ENCODE measurements at places on chromosomes 1 and 21.
A peak's percentile ranks its signal among the peaks of the same experiment; 100 is the strongest.

- no peak for DNase-seq
These were observed 11.4 kb downstream of the FASLG start for GRCh38 chr1:172670316-172670715.

DNA sequence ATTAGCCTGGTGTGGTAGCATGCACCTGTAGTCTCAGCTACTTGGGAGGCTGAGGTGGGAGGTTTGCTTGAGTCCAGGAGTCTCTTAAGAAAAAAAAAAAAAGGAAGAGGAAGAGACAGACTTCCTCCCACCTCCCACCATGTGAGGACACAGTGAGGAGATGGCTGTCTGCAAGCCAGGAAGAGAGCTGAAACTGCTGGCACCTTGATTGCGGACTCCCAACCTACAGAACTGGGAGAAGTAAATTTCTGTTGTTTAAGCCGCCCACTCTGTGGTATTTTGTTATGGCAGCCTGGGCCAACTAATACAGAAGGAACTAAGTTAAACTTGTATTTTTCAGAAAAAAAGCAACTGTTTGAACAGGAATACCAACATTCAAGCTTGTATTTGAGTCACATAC, 21.7 kb downstream of the DOP1B start:
- DNase-seq: no peak

DNA sequence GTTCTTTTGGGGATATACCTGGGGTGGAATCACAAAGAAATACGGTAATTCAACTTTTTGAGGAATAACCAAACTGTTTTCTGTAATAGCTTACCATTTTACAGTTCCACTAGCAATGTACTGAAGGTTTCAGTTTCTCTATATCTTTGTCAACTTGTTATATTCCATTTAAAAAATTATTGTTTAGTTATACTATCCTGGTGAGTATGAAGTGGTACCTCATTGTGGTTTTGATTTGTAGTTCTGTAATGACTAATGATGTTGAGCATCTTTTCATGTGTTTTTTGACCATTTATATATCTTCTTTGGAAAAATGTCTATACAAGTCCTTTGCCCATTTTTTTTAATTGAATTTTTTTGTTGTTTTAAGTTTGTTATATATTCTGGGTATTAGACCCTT, 39.4 kb downstream of the MAST2 start:
- no peak for DNase-seq

GRCh38 chr1:153220606-153221303, 3.4 kb downstream of the PRR9 start:
- no peak for DNase-seq

DNA sequence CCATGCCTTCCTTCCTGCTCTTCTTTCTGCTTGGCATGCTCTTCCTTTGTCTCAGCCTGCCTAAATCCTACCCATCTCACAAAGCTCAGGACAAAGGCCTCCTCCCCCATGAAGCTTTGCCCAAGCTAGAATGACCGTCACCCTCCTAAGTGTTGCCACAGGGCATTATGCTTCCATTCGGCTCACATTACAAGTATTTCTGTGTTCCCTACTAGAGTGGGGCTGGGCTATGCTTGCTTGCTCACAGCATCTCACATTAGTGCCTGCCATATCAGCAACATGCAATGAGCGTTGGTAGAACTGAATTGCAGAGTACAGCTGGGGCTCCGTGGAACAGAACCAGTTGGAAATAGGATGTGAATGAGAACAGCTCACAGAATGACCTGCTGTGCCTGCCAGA, 82.8 kb downstream of the CD58 start:
- DNase-seq: no peak

GRCh38 chr21:37742532-37742931, 173.7 kb downstream of the KCNJ6 start:
- no peak for DNase-seq

GRCh38 chr1:150178548-150178947, 28.8 kb downstream of the PLEKHO1 start:
- DNase-seq: no peak

DNA sequence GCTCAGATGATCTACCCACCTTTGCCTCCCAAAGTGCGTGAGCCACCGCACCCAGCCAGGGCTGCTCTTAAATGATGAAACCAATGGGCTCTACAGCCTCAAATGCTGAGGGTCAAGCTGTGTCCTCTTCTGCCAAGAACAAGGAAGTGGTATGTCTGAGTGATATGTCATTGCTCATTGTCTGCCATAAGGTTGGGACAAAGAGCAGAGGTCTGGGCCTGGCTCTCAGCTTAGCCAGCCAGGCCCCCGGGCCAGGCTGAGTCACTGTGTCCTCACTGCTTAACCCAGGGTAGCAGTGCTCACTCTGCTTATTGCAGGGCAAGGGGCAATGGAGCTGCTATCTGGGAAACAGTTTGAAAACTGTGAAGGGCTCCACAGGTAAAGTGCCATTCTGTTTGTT, 8.3 kb upstream of the ETS2 start:
- DNase-seq: no peak

DNA sequence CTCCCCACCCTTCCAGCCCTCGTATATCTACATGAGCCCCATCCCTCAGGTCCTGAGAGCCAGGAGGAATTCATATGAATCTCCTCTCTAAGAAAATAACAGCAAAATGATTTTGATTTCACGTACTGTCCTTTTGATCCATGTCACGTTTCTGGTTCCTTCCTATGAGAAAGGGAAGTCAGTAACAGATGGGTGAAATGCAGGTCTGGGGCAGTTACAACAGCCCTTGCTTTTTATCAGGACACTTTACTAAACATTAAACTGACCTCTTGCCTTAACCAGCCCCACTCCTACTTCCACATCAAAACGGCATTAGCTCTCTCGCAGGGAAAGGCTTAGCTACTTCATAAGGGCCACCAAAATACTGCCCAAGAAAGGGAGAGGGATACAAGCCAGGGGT, 59.0 kb downstream of the SPATA46 start:
- DNase-seq: no peak

- no peak for DNase-seq
These were observed 4.9 kb downstream of the PTPN7 start for GRCh38 chr1:202155478-202156021.

DNA sequence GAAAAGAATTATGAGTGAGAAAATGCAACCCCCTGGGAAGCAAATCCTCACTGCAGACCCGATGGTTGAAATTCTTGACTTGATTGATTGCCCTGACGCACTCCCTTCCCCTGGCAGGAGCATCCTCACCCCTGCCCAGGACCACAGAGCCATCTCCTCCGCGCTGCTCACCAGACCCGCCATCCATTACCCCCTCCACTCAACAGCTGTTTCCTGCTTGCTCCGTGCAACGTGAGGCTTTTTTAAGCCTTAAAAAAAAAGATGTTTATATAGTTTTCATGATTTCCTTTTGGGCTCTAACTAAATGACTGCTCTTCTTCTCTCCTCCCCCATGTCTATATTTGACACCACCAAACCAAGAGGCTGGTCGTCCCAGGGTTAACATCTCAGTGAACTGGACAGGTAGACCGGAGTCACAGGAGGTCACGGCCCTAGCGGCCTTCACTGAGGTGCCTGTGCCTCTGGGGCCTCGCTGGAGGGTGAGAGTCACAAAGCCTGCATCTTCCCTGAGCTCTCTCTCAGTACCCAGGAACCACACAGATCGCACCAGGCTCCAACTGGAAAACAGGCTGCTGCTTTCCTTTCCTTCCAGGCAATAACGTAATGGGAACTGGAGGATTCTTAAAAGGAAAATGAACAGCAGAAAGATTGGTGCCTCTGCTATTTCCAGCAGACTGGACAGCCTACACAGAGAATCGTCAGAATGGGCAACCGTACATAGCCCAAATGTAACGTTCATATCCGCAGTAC, 49.8 kb downstream of the ZBTB18 start:
- DNase-seq: no peak

GRCh38 chr21:29261555-29262540, 36.9 kb upstream of the BACH1 start:
- no peak for DNase-seq

DNA sequence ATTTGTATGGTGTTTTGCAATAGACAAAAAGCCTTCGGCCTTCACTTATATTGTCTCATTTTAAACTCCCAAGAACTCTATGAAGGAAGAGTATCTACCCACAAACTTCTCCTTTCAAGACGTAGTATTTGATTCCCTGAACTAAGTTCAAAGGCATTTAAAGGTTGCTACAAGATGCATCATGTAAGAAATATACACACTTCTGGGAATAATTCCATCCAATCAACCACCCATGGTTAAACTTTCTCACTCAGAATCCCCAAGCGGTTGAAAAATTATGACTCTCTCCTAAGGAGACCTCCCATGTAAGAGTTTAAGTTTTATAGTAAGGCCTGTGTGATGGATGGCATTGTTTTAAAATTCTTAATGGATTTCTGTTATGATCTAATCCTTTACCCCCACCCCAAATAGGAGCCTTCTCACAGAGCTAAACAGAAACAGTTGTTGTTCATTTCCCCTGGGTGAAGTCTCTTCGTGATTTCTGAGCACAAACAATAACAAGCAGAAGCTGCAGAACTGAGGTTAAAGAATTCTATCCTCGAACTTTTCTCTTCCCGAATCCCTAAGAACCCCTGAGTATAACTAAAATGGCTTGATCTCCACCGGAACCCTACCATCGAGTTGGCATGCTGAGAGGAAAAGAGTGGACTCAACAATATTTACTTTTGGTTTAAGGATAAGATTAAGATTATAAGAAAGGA, 185.0 kb downstream of the TGFBR3 start:
- DNase-seq: no peak

- no peak for DNase-seq
These were observed 364.5 kb upstream of the CAMK1G start for GRCh38 chr1:209218981-209219380.

DNA sequence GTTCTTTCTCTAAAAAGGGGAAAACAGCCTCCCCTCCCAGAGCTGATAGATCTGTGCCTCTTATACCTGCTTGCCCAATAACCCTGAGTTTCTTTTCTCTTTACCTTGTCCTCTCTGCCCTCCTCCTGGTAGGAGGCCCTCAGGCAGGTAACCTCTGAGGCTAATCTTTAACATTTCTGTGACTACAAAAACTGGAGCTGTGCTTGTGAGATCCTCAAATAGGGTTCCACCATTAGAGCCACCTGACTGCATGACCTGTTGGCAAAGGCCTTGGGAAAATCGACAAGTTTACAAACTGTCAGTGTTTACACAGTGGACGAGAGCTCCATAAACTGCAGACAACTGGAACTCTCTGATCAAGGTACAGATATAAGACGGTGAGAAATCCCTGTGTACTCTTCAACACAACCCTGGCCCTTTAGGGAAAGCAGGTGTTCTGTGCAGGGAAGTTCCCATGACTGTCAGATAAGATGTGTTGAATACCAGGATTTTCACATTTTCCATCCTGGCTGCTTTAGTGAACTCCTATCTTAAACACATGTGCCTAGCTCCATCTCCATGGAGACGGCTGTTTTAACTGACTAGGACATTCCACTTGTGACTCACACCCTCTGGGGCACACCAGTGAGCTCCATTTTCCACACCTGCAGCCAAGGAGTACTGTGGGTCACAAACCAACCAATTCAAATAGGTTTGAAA, 38.3 kb downstream of the ECE1 start:
- no peak for DNase-seq

- DNase-seq: no peak
These were observed 1.7 kb upstream of the JUN start for GRCh38 chr1:58785442-58786058.

GRCh38 chr1:2534687-2535441, 4.8 kb upstream of the HES5 start:
- DNase-seq: no peak

GRCh38 chr1:33180911-33181890, 642 bp downstream of the TRIM62 start:
- peak; percentile 67 for DNase-seq

DNA sequence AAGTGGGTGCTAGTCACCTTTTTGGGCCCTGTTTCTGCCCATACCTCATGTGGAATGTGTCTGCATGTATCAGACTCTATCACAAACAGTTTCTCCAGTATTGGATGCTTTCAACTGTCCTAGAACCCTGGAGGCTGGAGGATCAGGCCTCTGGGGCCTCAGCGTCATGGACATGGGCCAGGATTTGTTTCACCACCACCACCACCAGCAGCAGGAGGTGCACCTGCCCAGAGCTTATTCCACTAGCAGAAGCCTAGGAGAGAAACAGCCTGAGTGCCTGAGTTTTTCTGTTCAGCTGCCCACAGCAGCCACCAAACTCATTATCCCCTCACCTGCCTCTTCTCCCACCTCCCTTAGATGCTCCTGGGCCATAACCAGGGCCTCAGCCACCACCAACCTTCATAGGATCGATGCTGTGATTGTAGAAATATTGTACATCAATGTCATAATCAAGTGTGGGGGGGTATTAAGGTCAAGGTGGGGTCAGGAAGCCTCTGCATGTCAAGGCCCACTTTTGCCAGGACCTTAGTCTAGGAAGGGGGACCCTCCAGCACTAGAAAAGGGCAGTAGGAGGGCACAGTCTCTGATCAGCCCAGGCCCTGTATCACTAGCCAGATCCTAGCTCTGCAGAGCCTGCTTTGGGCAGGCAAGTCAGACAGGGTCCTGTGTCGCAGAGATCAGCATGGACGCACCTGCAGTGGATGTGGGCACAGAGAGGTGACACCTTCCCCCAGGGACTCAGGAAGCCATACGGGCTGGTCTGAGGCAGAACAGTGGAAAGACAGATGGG, 9.3 kb downstream of the DMAP1 start:
- no peak for DNase-seq

- no peak for DNase-seq
These were observed 13.5 kb upstream of the ETV3L start for GRCh38 chr1:157113106-157113505.

- DNase-seq: no peak
These were observed 80.6 kb downstream of the RASAL2 start for GRCh38 chr1:178174539-178174938.

GRCh38 chr1:192793983-192794767, 14.7 kb upstream of the RGS2 start:
- no peak for DNase-seq

DNA sequence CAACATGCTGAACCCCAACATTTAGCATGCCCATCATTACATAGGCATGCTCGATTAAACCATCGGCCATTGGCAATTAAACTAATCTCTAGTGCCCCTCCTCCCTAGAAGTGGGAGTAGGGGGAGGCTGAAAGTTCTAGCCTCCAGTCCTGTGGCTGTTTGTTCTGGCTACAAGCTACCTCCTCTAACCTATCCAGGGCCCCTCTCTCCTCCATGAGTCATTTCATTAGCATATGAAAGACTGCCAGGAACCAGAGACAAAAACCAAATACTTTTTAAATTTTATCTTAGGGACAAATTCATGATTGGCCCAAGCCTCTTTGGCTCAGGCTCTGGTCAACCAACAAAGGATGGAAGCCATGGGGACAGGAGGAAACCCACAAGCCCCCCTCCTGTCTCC, 231.1 kb downstream of the CACNA1E start:
- DNase-seq: no peak

DNA sequence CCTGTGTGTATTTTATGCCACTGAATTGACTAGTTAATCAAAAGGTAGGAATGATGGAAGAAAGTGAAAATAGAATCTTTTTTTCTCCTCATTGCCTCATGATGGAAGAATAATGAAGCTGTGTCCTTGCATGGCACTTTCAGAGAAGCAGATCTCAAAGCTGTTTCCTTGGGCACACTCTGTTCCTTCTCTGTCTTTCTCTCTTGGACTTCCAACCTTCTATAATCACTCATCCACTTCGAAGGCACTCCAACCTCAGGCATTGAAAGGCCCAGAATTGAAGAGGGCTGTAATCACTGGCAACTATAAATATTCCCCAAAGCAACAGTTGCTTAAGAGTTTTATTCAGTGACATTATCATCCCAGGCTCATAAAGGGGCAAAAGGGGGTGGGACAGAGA, 31.1 kb upstream of the DNASE2B start:
- DNase-seq: no peak

All from stimulated activated CD8-positive, alpha-beta memory T cell treated with anti-CD3 and anti-CD28 coated beads, Interleukin-4, amount 100 ng/mL, for 4 hours (primary cell).